SK-N-MC (cell line): ENCODE measurements at places on chromosomes 2 and 18.

GRCh38 chr2:20593072-20594034 lies 57.5 kb downstream of the HS1BP3 start:
- DNase-seq = no peak

- no peak for DNase-seq
Measured at GRCh38 chr2:241532168-241532567, 23.8 kb upstream of the STK25 start.

DNA sequence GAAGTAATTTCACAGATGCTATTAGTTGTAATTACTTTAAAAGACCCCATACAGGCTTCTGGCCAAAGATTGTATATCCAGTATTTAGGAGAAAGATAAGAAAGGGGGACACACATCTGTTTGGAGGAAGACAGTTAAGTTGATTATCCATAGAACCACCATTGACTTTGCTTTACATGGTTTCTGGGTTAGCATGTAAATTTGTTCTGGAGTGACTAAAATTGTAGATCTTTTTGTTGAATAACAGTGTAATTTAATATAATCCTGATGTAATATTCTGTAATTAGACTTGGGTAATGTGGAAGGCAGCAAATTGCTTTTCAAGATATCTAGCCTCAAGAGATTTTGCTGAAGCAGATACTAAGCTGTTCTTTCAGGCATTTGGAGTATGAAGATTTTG lies 17.2 kb downstream of the COMMD1 start:
- no peak for DNase-seq

DNA sequence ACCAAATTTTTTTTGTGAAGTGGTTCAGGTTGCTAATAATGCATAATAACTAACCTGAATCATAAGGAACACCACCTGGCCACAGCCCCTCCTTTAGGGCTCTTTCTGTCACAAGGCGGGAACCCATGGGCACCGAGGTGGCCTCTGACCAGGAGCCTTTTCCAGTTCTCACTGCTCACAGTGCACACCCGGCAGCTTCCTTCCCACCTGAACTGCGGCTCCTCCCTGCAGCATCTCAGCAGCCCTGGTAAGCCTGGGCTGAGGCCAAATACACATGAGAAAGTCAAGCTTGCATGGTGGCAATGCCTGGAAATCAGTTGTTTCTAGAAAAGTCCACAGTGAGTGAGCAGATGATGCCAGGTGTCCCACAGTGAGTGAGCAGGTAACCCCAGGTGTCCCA lies 77.6 kb upstream of the SNTG2 start:
- no peak for DNase-seq

GRCh38 chr2:54208364-54209240 lies 47.4 kb downstream of the TSPYL6 start:
- peak; percentile 20 for DNase-seq
